ENCODE measurements at places on chromosomes 5 and 9.

DNA sequence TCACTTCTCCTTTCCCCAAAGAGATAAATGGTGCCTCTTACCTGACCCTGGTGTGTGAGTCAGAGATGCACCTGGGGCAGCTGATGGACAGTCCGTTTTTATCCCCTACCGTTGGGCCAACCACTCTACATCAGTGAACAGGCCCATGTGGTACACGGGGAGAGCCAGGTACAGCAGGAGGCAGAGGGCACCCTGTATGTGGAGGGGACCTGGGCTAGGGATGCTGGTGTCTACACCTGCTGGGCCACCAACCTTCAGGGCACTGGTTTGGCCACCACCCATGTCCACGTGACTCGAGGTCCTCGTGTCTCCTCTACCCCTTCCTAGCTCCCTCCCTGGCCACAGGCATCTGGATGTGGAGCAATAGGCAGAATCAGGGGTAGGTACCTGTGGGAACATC is 22.7 kb upstream of the ANXA6 start:
- no peak for DNase-seq

- DNase-seq = no peak
Observed at GRCh38 chr9:36894695-36895310, 139.3 kb downstream of the PAX5 start.

DNA sequence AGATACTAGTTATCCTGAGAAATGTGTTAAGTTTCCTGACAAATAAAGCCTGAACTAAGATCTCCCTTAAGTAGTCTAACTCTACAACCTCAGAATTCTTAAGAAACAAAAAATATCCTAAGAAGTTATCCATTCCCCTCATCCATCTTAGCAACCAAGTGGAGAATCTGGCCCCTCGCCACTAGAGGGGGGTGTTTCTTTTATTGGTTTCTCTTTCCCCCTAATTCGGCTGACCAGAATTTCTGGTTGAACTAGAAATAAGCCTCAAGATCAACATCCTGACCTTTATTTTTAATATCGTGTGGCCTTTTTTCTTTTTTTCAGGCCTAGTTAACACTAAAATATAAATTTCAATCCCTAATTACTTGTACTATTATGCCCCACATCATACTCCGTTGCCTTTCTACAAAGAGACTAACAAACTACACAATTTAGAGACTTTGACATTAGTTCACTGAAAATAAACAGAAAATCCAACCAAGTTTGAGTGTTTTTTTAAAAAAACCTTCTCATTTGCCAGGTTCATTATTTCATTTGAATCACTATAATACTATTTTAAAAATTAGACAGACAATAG is 14.3 kb upstream of the NR4A3 start:
- DNase-seq = no peak

DNA sequence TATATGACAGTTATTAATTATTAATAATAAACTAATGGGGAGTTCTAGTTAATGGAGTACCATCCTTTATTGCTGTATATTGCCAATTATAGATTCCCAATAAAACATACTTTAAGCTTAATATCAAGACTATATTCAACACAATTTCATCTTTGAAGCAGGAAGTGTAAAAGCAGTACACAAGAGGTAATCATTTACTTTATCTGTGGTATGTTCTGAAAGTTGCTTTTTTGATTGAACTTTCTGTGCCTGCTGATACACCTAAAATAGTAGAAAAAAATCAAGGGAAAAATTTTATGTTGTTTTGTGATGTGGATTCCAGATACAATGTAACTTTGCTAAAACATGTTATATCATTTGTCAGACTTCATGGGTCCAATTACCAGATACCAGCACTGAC is 58.0 kb downstream of the ACO1 start:
- no peak for DNase-seq

- DNase-seq = no peak
Observed at GRCh38 chr5:172696171-172696849, 55.2 kb downstream of the NEURL1B start.

- no peak for DNase-seq
Observed at GRCh38 chr9:26742828-26743476, 149.7 kb downstream of the CAAP1 start.

- no peak for DNase-seq
Observed at GRCh38 chr9:123866497-123866896, 63.4 kb downstream of the DENND1A start.

- DNase-seq = no peak
Observed at GRCh38 chr5:74392711-74393351, 247.7 kb downstream of the ENC1 start.

- DNase-seq = no peak
Observed at GRCh38 chr5:80141681-80142080, 106.5 kb downstream of the THBS4 start.

- no peak for DNase-seq
Observed at GRCh38 chr9:134373953-134374300, 47.7 kb downstream of the RXRA start.

DNA sequence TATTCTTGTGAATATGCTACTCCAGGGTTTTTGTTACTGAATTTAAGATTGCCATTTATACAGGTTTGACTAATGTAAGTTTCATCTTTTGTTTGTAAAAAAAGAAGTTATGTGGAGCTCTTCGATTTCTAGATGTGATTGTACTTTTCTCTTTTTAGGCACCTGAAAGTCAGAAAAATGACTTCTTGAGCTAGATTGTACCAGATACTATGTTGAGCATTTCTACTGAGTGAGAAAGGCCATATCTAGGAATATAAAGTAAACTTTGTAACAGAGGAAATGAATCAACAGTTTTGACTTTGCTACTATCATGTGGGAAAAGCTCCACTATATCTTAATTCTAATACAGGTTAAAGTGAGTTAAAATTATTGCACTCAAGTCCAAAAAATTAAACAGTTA is 25.1 kb downstream of the SMC5 start:
- DNase-seq = no peak

GRCh38 chr9:69218166-69218565 is 44.1 kb downstream of the TJP2 start:
- no peak for DNase-seq

GRCh38 chr9:75909776-75910175 is 19.3 kb downstream of the PCSK5 start:
- DNase-seq = no peak

GRCh38 chr5:170404398-170404797 is 15.2 kb upstream of the KCNMB1 start:
- no peak for DNase-seq

- DNase-seq = no peak
Observed at GRCh38 chr5:66661149-66661548, 65.0 kb downstream of the MAST4 start.

DNA sequence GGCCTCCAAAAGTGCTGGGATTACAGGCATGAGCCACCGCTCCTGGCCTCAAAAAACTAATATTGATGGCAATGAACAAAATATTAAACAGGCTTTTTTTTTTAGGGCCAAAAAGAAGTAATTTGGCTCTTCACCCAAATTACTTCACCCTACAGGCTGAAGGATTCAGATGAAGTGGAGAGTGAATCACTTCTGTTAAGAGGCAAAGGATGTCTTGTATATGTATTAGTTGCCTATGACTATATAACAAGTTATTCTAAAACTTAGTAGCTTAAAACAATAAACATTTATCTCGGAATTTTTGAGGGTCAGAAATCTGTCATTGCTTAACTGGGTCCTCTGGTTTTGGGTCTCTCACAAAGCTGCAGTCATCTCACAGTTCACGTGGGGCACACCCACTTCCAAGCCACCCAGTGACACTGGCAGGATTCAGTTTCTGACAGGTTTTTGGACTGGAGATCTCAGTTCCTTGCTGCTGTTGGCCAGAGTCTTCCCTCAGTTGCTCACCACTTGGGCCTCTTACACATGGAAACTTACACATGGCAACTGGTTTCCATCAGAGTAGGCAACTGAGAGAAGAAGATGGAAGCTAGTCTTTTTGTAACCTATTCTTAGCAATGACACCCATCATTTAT is 66.7 kb downstream of the IQGAP2 start:
- no peak for DNase-seq

- DNase-seq = no peak
Observed at GRCh38 chr5:98065261-98065909, 708.1 kb upstream of the RGMB start.

DNA sequence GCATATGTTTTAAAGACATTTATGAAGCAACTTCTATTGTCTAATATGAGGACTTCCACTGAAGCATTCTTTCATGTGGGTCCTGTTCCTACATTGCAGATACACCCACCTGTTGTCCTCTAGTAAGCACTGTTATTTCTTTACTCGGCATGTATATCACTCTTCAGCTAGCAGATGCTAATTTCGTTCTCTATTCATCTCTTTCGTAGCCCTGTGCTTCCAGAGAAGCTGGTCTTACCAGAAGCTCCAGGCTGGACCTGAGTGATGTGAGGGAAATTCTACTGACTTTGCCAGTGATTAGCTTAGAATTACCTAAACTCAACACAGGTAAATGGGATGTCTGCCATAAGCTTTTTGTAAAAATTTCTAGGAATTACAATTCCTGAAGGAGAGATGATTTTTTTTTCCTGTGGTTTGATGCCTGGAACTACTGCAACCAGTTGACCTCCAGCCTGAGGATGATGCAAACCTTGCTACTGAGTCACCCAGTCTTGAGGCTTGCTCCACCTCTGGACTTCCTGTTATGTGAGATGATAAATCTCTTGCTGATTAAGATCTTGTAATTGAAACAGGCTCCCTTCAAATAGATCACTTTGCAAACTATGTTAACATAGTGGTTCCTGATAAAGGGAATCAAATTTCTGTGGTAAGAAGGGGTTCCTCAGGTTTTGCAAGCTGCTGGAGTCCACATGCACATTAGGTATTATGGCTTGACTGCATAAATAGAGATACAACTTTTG is 52.2 kb upstream of the SPINK5 start:
- no peak for DNase-seq

GRCh38 chr5:103783669-103784068 is 221.1 kb upstream of the NUDT12 start:
- no peak for DNase-seq

GRCh38 chr9:117682955-117683710 is 21.1 kb upstream of the TLR4 start:
- DNase-seq = no peak

DNA sequence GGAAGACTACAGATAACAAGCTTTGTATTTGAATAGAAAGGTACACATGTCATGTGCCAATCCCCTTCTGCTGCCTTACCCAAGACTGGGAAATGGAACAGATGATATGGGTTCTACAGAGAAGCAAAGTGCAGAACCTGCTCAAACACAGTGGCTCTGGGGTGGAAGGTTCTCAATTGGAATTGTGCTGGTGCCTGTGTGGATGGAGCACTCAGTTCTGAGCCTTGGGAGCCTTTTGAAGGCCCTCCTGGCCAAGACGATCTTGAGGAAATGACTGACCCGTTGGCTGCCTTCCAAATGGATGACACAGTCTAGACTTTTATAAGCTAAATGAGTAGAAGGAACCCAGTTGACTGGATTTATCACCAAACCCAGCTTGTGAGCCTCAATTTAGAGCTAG is 4.2 kb upstream of the PRSS3 start:
- DNase-seq = no peak

GRCh38 chr5:68489556-68489955 is 274.0 kb downstream of the PIK3R1 start:
- DNase-seq = no peak

DNA sequence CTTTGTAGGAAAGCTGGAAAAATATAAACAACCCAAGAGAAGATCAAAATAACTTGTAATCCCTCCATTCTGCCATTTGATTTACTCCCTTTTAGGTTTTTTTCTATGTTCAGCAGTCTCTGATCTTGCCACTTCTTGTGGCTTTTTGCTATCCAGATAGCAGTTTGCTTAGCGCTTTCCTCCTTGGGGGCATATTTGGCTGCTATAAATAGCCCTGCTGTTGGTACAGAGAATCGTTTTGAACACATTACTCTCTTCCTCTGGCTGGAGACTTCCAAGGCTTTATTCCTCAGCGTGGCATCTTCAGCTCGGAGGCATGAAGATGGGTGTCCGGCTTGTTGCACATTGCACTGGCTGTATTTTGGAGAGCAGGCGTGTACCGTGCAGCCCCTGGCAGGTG is 38.6 kb downstream of the HMCN2 start:
- DNase-seq = no peak

DNA sequence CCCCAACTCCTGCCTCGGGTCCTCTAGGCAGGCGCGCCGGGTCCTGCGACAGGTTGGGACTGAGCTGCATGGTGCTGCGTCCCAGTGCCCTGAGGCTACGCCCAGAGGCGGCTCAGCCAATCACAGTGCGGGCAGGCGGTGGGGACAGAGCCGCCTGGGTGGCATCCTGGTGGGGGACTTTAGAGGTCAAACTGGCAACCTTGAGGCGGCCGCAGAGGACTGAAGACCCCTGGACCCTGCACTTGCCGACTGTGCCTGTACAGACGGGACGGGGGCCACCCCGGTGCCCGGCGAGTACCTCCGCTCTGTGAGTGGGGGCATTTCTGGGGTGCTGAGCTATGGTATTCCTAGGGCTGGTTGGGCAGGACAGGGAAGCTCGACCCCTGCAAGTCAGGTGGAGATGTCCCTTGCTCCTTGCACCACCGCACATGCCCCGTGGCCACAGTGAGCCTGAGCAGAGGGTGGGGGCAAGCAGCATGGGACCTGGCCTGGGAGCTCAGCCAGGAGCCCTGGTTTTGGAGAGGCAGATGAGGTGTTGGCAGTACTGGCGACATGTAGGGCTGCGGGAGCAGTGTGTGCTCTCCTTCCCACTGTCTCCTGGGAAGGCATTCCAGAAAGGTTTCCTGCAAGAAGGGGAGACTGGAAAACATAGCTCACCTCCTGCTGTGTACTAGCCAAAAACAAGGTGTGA is 45.5 kb downstream of the CTSL start:
- no peak for DNase-seq

GRCh38 chr5:152369298-152369697 is 35.8 kb downstream of the NMUR2 start:
- DNase-seq = no peak

DNA sequence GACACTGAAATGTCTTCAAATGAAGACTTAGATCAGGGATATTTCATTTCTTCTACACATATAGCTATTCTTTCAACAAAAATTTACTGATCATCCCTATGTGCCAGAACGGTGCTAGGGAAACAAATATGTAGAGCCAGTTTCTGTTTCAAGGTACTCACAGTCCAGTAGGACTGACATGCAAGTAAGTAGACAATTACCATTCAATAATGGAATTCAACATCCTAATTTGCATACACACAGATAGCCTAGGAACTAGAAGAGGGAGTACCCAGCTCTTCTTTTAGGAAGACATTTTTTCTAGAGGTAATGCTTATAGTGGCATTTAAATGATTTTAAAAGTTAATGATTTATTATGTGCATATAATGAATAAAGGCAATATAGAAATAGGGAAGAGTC is 388.8 kb downstream of the ZSWIM6 start:
- DNase-seq = no peak

DNA sequence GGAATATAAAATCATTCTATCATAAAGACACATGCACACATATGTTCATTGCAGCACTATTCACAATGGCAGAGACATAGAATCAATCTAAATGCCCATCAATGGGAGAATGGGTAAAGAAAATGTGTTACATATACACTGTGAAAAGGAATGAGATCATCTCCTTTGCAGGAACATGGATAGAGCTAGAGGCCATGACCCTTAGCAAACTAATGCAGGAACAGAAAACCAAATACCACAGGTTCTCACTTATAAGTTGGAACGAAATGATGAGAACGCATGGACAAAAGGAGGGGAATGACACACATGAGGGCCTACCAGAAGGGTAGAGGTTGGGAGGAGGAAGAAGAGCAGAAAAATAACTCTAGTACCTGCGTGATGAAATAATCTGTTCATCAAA is 21.0 kb upstream of the RANBP6 start:
- no peak for DNase-seq

Measured in activated CD4-positive, CD25-positive, alpha-beta regulatory T cell treated with anti-CD3 and anti-CD28 coated beads, Interleukin-2, amount 50 U/mL, for 72 hours (primary cell).